ENCODE measurements at places on chromosomes 5 and 9.

DNA sequence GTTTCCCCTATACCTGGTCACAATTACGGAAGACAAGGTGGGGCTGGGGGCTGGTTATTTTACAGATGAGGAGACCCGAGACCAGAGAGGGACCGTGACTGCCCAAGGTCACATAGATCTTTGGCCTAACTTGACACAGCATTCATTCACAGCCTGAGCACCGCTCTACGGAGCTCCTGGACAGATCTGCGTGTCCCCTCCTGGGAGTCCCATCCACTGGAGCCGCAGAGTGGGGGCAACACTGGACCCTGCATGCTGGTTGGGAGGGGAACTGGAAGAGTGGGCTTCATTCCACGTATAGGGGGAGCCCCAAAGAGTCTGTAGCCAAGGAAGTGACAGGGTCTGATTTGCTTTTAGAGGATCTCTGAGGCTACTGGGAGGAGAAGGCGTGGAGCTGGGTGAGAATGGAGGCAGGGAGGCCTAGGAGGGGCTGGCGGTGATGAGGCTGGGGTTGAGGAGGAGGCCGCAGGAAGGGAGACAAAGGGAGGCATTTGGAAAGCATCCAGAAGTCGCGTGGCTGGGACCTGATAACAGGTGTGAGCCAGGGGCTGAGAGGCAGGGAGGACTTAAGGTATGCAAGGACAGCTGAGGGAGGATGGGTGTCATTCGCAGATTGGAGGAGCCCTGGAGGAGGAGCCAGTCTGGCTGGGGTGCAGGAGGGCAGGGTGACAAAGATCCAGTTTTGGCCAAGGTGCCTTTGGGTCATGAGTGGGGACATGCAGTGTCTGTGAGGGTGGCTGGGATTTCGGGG lies 64.3 kb upstream of the IER5L start:
- no peak for DNase-seq

- DNase-seq: no peak
These were observed 3.2 kb upstream of the PRR7 start for GRCh38 chr5:177443144-177443983.

DNA sequence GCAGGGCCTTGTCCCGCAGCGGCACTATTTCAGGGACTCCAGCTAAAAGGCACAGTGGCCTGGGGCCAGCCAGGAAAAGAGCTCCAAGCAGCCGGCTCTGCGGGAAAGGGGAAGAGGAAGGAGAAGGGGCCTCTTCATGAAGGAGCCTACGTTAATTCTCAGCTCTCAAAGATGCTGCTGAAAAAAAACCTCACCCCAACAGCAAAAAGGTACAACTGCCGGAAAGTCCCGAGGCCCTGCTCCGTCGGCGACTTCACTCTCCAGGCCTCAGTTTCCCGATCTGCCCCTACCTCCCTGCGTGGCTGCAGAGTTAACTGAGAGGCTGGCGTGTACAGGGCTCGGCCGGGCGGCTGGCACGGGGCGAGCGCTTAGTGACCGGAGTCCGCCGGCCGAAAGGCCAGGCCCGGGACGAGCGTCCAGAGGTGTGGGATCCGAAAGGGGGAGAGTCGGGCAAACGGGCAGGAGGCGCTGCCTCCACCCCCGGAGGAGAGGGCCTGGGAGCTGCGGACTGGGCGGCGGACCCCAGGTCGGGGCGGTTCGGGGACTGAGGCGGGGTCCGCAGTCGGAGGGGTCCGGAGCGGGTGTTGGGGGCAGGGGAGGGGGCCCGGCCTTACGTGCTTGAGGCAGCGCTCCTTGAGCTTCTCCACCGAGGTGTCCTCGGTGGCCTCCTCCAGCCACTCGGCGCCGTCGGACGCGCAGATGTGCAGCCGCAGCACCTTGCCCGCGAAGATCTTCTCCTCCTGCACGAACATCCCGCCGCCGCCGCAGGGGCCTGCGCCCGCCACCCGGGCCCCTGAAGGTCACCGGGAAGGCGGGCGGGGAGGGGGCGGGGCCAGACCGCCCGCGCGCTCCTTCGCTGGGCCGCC lies 529 bp downstream of the UBAC1 start:
- DNase-seq: no peak

DNA sequence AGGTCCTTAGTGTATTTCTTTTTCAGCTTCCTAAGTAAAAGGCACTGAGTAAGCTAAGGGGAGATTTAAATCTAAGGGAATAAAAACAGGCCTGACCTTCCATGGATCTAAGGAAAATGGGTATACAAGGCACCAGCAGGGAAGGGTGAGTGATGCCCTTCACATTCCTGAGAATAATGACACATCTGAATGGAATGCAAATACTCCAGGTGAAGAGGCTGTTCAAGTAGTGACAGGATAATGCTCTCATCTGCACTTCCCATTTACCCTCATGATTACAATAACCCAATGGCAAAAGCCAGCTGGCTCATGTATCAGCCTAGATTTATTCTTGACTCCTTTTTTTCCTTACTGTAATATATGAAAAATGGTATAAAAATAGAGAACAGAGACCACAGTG lies 216.2 kb upstream of the ACTBL2 start:
- no peak for DNase-seq

DNA sequence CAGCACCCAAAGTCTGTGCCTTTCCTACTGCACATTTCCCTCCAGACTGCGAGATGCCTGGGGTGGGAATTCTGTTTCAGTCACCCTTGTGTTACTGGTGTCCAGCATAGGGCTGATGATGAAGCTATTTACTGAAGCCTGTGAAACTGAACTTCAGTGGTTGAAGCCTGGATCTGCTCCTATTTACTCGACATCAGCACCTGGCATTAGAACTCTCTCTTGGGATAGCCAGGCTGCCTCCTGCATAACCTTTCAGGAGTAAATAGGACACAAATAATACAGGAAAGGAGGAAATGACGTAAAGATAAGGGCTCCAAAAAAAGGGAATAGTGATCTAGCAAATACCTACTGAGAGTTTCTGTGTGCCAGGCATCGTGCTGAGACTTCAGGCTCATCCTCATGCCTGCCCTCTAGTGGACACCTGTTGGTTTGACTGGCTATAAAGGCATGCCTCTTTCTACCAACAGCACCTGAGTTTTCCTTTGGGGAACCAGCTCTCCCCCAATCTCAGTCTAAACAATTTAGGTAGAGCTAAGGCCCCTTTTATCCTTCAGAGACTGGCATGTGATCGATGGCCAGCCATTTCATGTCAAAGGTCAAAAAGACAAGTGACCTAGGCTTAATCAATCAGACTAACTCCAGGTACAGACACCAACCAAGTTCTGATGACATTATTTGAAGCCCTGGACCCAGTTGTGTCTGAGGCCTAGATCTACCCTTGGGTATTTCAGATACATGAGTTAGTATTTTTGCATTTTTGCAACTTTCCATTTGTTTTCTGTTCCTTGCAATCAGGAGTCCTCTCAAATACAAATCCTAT lies 192.1 kb upstream of the TRIM32 start:
- DNase-seq: no peak

GRCh38 chr5:41364346-41364745 lies 146.1 kb downstream of the PLCXD3 start:
- no peak for DNase-seq
